ENCODE measurements at places on chromosomes 12 and 14. TPM values are rescaled to one million over a fixed set of nuclear protein-coding genes. Genes with fewer than 3 reads are reported as not detected.

SUOX gene
- total RNA-seq: 25.0 TPM

- DNase-seq: no peak
Measured at GRCh38 chr14:28751467-28752058, 15.0 kb upstream of the FOXG1 start.

DNA sequence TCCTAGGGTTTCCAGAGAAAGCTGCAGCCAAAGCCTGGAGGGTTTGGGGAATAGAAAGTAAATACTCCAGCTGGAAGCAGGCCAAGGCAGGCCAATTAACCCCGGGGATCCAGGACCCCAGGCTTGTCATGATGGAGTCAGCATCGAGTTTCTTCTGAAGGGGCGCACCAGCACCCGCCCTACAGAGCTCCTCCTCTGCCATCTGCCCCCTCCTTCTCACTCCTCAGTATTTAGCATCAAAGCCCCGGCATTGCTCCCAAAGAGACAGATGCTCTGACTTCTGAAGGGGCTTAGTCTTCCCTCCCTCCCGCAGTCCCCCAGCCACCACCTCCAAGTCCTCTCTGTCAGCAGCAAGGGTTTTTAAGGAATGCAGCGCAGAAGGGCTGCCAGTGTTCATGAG, 285.1 kb upstream of the NOS1 start:
- no peak for DNase-seq

- DNase-seq: no peak
Measured at GRCh38 chr12:120720234-120720986, 5.2 kb upstream of the ACADS start.

EML1 gene
- total RNA-seq: 29.9 TPM

ASCL1 gene
- not detected for total RNA-seq

CLMN gene
- total RNA-seq: 6.0 TPM

GRCh38 chr14:55904086-55904485, 214.1 kb upstream of the PELI2 start:
- DNase-seq: no peak

GALNT16 gene
- total RNA-seq: 25.8 TPM

- DNase-seq: no peak
Measured at GRCh38 chr12:49358483-49359141, 8.7 kb upstream of the SPATS2 start.

PLD4 gene
- total RNA-seq: 0.51 TPM

GRCh38 chr12:120025640-120026039, 36.6 kb downstream of the BICDL1 start:
- DNase-seq: no peak

DNA sequence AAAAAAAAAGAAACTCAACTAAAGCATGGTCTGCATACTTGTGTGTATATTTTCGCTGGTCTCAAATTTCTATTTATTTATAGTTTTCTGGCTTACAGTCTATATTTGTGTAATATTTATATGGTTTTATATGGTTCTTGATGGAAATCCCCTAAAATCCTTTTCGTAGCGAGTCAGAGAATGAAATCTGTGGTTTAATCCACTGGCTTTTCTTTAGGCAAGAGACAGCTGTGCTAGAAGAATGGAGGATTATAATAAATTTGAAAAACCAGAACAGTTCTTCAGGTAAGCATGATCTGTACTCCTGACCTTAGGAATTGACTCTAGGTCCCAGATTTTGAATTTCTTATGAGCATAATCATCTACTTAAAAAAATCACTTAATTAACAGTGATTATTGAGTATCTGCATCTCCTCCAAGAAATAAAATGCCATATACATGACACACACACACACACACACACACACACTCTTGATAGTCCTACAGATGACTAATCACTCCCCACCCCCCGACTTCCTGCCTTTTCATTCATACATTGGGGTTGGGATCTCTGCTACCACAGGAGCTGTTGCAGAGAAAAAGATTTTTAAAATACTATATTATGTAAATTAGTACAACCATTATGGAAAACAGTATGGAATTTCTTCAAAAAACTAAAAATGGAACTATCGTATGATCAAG, 113.4 kb downstream of the CRADD start:
- no peak for DNase-seq

KRT6C gene
- total RNA-seq: not detected

DNA sequence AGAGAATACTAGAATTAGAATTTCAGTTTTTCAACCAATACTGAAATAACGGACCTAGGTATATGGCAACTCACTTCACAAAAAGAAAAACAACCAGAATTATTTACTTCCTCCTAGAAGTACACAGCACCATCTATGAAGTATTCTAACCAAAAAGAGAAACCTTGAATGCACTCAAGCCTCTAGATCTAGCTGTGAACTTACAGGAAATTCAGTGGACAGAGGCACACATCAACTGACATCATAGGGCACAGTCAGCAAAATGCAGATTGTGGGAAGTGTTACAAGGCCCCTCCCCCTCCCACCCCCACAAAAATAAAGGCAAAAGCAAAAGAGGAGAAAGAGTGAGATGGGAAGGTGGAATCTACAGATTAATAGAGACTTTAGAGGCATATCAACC, 102.4 kb downstream of the TMTC1 start:
- no peak for DNase-seq

- no peak for DNase-seq
Measured at GRCh38 chr12:112317481-112317880, 64.8 kb downstream of the HECTD4 start.

GRCh38 chr12:93048656-93049055, 119.6 kb upstream of the EEA1 start:
- no peak for DNase-seq

DNA sequence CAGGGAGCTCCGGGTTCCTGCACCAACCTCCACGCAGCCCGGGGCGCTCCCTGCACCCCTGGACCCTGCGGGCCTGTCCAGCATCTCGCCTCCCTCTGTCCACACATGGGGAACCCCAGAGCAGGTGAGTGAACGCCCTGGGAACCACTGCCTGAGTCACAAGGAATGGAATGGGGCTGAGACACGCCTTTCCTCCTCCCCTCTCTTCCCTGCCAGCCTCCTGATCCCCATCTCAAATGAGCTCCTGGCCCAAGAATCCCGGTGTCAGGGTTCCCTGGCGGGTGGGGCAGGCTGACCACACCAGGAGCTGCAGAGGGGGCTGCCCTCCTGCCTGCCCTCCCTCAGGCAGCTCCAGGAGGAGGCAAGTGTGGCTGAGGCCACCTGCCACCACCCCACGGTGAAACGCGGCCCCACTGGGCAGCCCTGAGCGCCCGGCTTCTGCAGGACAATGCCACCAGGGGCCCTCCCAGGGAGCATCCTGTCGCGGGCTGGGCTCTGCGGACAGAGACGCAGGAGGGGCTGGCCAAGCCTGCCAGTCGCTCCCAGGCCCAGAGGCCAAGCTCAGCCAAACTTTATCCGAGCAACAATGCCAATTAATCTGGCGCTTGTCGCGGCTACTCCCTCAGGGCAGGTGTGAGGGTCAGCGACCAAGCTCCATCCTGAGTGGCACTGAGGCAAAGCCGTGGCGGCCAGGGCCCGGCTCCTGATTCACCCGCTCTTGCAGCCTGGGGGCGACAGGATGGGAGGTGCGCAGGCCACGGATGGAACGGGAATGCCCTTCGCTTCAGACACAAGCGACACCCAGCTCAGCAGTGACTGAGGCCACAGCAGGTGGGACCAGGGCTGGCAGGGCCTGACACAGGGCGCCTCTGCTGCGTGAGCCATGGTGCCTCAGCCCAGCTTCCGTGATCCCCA, 44.3 kb downstream of the GALNT9 start:
- no peak for DNase-seq

GRCh38 chr14:80456209-80456608, 244.9 kb upstream of the DIO2 start:
- DNase-seq: no peak

PROX2 gene
- total RNA-seq: not detected

GRCh38 chr12:105099356-105099755, 8.2 kb upstream of the WASHC4 start:
- no peak for DNase-seq

GRCh38 chr12:47686645-47687240, 19.1 kb downstream of the RPAP3 start:
- no peak for DNase-seq

PELI2 gene
- total RNA-seq: 3.4 TPM

- DNase-seq: no peak
Measured at GRCh38 chr12:98741196-98741555, 96.1 kb downstream of the APAF1 start.

TMEM119 gene
- total RNA-seq: 3.4 TPM

- no peak for DNase-seq
Measured at GRCh38 chr12:80313209-80313608, 130.8 kb upstream of the PTPRQ start.

- DNase-seq: no peak
Measured at GRCh38 chr12:89468017-89468416, 56.6 kb downstream of the GALNT4 start.

DNA sequence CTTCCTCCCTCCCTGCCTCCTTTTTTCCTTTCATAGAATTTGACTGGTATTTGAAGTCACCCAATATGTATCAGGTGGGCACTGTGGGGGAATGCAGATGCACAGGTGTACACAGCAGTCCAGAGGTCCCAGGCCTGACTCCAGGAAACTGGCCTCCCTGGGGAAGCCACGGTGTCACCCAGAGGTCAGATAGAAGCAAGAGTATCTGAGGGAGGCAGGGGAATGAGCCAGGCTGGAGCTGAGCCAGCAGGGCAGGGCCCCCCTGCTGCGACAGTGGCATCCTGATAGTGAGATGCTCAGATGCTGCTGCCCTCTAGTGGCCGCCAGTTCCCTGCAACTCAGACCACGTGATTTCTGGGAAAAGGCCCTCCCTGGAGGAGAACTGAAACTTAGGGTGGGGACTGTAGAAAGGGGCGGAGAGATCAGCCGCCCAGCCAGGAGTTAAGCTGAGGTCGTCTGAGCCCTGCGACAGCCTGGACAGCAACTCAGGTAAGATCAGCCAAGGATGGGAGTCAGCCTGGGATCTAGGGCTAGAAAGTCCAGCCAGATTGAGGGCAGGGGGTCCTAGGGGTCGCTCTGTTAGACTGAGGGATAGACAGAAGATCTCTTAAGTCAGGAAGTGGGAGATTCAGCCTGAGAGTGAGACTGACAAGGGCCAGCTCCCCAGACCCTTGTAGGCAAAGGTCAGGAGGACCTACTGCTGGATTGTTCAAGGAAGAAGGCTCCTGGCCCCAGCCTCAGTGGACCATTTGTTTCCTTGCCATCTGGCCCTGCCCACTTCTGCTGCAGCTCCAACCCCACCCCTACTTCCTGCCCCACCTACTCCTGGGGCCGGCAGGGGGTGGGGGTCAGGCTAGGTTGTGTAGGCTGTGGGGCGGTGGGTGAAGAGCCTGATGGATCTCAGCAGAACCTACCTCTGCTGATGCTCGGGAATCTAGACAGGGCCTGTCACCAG, at the start of gene IRF9:
IRF9 (plus strand) TSS at position 416 of the 955 bp plus-strand sequence. CDS start 880 bp downstream, outside the sequence.
- peak; percentile 98 for DNase-seq

- no peak for DNase-seq
Measured at GRCh38 chr12:92000597-92000996, 145.0 kb downstream of the BTG1 start.

CPNE6 gene
- total RNA-seq: 1.4 TPM

- DNase-seq: no peak
Measured at GRCh38 chr14:104974146-104974541, 4.0 kb downstream of the AHNAK2 start.

- DNase-seq: no peak
Measured at GRCh38 chr12:89038831-89039512, 313.3 kb downstream of the DUSP6 start.

EGLN3 gene
- 326 TPM for total RNA-seq

DNA sequence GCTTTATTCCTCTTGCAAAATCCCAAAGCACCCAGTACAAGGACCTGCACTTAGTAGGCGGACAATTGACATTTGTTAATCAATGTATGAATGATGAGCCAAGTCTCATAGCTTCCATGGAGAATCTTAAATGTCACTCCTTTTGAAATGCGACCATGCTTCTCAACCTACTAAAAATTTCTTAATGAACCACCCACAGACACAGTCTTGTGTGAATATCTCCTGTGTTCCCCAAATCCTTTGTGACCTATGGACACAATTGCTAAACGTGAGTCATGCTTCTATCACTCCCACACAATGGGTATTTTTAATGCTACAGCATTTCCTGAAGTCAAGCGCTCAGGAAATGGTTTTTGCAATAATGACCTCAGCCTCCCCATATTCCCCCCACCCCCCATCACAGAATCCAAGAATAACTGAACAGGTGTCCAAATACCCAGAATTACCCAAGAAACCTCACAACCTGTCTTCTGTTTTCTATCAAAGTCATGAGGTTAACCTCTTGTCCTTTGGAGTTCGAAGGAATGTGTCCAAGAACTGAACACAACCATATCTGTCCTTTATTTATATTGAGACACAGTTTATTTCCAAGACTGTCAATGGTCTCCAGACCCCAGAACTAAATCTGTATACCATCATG, 163.6 kb upstream of the PLEKHG7 start:
- no peak for DNase-seq

MANSC4 gene
- total RNA-seq: not detected

- no peak for DNase-seq
Measured at GRCh38 chr14:63777024-63777423, 49.2 kb upstream of the SGPP1 start.

- DNase-seq: no peak
Measured at GRCh38 chr14:20501346-20501745, 4.0 kb upstream of the RNASE10 start.

DNA sequence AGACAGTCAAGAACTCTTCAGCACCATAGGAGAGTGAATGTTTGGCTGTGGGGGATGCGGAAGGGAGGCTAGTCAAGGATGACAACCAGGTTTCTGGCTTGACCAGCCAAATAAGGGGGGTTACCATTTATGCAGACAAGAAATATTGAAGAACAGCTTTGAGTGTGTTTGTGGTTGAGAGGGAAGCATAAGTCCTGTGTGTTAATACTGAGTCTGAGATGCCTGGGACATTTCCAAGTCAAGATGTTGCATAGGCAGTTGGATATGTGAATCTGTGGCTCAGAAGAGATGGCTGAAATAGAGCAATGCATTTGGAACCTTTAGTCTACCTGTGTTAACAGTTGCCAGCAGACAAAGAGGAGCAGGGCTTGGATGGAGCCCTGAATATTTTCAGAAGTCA, 66.1 kb downstream of the ANO6 start:
- DNase-seq: no peak

CAPZA3 gene
- total RNA-seq: not detected

GRCh38 chr14:70563869-70564268, 29.1 kb upstream of the ADAM20 start:
- DNase-seq: no peak

PPP1R1A gene
- total RNA-seq: 37.9 TPM

ANO2 gene
- 13.6 TPM for total RNA-seq

DNA sequence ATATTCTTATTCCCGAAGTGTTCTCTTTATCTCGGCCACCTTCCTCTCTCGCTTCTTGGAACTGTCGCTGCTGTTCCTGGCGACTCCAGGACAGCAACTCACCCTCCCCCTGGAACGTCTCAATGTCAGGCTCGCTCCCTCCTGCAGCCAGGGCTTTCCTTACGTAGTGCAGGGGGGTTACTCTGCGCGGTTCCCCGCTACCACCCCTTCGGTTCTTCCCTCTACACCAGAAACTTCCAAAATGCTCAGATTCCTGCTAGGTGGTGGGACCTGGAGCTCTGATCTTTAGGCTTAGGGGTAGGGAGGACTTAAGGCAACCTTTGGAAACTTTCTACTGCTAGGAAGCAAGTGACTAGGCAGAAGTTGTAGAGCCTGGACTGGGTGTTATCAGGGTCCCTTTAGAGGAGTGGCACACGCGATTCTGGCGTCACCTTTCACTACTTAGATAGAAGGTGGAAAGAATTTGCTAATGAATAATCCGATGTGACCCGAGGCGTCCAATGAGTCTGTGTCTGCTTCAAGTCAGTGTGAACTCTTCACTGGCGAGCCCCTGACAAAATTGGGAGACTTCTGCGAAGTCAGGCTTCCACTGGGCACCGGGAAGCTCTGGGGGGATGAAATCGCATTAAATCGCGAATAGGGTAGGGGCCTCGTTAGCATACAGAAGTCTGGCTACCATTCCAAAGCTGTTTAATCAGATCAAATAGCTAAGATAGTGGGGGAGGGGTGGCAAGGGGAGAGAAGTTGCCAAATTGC, 900 bp upstream of the DPF3 start:
- DNase-seq: no peak

PSME2 gene
- total RNA-seq: 49.7 TPM

Measured in cardiac septum (tissue), 1 donor.